ENCODE measurements at places on chromosomes 4 and X. TPM values are rescaled to one million over a fixed set of nuclear protein-coding genes. Genes with fewer than 3 reads are reported as not detected.

SPANXN5 gene
- polyA plus RNA-seq, result not detected

PCDH19 gene
- polyA plus RNA-seq, result not detected

UBA6 gene
- 26.8 TPM for polyA plus RNA-seq

MORF4L2 gene
- 795 TPM for polyA plus RNA-seq

MGAT4D gene
- not detected for polyA plus RNA-seq

STK32B gene
- 5.5 TPM for polyA plus RNA-seq

QRFPR gene
- polyA plus RNA-seq, result not detected

KIF4A gene
- polyA plus RNA-seq, result 10.0 TPM

TENM3 gene
- 29.9 TPM for polyA plus RNA-seq

NCAPG gene
- 9.1 TPM for polyA plus RNA-seq

BEX5 gene
- polyA plus RNA-seq, result not detected

LPAR4 gene
- not detected for polyA plus RNA-seq

HSD17B13 gene
- not detected for polyA plus RNA-seq

SFRP2 gene
- not detected for polyA plus RNA-seq

AFP gene
- 0.52 TPM for polyA plus RNA-seq

MND1 gene
- polyA plus RNA-seq, result 2.3 TPM

ARX gene
- polyA plus RNA-seq, result not detected

PRDM5 gene
- polyA plus RNA-seq, result 3.6 TPM

GPR173 gene
- polyA plus RNA-seq, result 5.2 TPM

AFF2 gene
- polyA plus RNA-seq, result 0.11 TPM

SLC10A4 gene
- not detected for polyA plus RNA-seq

EDA gene
- polyA plus RNA-seq, result not detected

F11 gene
- polyA plus RNA-seq, result not detected

NSUN7 gene
- polyA plus RNA-seq, result not detected

BRS3 gene
- polyA plus RNA-seq, result not detected

HTN3 gene
- not detected for polyA plus RNA-seq

HNRNPH2 gene
- 31.4 TPM for polyA plus RNA-seq

TREX2 gene
- polyA plus RNA-seq, result 0.84 TPM

USP17L21 gene
- polyA plus RNA-seq, result not detected

IQCM gene
- not detected for polyA plus RNA-seq

PAGE1 gene
- polyA plus RNA-seq, result not detected

TMPRSS11A gene
- polyA plus RNA-seq, result not detected

SPANXN4 gene
- polyA plus RNA-seq, result not detected

HTRA3 gene
- polyA plus RNA-seq, result 8.9 TPM

CT45A2 gene
- polyA plus RNA-seq, result not detected

LINC00632 gene
- polyA plus RNA-seq, result 21.9 TPM

FAT4 gene
- 7.2 TPM for polyA plus RNA-seq

GABRA4 gene
- 1.1 TPM for polyA plus RNA-seq

OPRPN gene
- polyA plus RNA-seq, result not detected

GAK gene
- 44.6 TPM for polyA plus RNA-seq

SGCB gene
- 18.3 TPM for polyA plus RNA-seq

EVC gene
- 18.9 TPM for polyA plus RNA-seq

TRO gene
- 54.2 TPM for polyA plus RNA-seq

VCX2 gene
- not detected for polyA plus RNA-seq

CENPVL2 gene
- polyA plus RNA-seq, result not detected

LGI2 gene
- not detected for polyA plus RNA-seq

DCHS2 gene
- polyA plus RNA-seq, result not detected

IL15 gene
- polyA plus RNA-seq, result 5.0 TPM

USP17L25 gene
- not detected for polyA plus RNA-seq

VCX gene
- polyA plus RNA-seq, result not detected

LRCH2 gene
- polyA plus RNA-seq, result 1.8 TPM

GPR34 gene
- not detected for polyA plus RNA-seq

H2BW1 gene
- not detected for polyA plus RNA-seq

TCP11X2 gene
- not detected for polyA plus RNA-seq
